ENCODE measurements at places on chromosomes 1 and 21. TPM values are rescaled to one million over a fixed set of nuclear protein-coding genes. Genes with fewer than 3 reads are reported as not detected.

STPG1 gene
- total RNA-seq: 5.5 TPM

KRTAP11-1 gene
- total RNA-seq: not detected

ANGPTL1 gene
- 22.0 TPM for total RNA-seq

KIF21B gene
- 5.8 TPM for total RNA-seq

LGR6 gene
- total RNA-seq: 5.2 TPM

DENND2D gene
- 154 TPM for total RNA-seq

CHIT1 gene
- 3.4 TPM for total RNA-seq

IFI44L gene
- 20.4 TPM for total RNA-seq

PCBP3 gene
- 3.3 TPM for total RNA-seq

FCAMR gene
- total RNA-seq: not detected

NSL1 gene
- total RNA-seq: 44.5 TPM

C1orf185 gene
- not detected for total RNA-seq

NHLH2 gene
- 0.30 TPM for total RNA-seq

PCSK9 gene
- total RNA-seq: 35.5 TPM

ORC1 gene
- 0.98 TPM for total RNA-seq

LCE1E gene
- not detected for total RNA-seq

TTC34 gene
- 4.2 TPM for total RNA-seq

SERTAD4 gene
- 11.5 TPM for total RNA-seq

RGS4 gene
- total RNA-seq: not detected

SLC2A5 gene
- 0.44 TPM for total RNA-seq

UBIAD1 gene
- 16.8 TPM for total RNA-seq

TOR3A gene
- total RNA-seq: 44.1 TPM

FHAD1 gene
- 5.9 TPM for total RNA-seq

NGF gene
- total RNA-seq: not detected

KIF14 gene
- 1.0 TPM for total RNA-seq

NTNG1 gene
- 5.2 TPM for total RNA-seq

NBPF10 gene
- total RNA-seq: 2.9 TPM

SLFNL1 gene
- 4.1 TPM for total RNA-seq

MAB21L3 gene
- 0.30 TPM for total RNA-seq

GBP7 gene
- total RNA-seq: 0.34 TPM

FCRL6 gene
- total RNA-seq: 3.0 TPM

WDR64 gene
- not detected for total RNA-seq

HEYL gene
- 3.8 TPM for total RNA-seq

DUSP10 gene
- 10.2 TPM for total RNA-seq

All from upper lobe of left lung (tissue), 6 donors.